ENCODE measurements at places on chromosomes 6 and 20.

DNA sequence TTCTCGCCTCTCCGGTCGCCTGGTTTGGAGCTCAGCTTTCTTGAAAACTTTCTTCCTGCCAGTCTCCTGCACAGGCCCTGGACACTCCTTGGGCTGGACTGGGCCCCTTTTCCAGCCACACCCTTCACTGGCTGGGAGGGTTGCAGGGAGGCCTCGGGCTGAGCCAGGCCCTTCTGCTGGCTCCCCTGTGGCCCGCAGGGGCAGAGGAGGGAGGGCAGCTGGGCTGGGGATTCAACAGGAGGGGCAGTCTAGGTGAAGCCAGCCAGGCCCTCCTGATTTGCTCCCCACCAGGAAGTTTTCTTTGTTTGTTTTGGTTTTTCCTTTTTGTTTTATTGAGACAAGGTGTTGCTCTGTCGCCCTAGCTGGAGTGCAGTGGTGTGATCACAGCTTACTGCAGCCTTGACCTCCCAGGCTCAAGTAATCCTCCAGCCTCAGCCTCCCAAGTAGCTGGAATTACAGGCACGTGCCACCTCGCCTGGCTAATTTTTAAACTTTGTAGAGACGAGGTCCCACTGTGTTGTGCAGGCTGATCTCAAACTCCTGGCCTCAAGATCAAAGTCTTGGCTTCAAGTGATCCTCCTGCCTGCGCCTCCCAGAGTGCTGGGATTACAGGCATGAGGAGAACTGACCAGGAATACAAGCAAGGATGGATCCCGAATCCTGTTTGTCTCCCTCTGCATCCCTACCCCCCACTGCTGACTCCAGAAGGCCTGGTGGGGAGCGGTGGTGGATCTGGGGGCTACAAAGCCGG is 23.5 kb upstream of the CDH22 start:
- no peak for DNase-seq

DNA sequence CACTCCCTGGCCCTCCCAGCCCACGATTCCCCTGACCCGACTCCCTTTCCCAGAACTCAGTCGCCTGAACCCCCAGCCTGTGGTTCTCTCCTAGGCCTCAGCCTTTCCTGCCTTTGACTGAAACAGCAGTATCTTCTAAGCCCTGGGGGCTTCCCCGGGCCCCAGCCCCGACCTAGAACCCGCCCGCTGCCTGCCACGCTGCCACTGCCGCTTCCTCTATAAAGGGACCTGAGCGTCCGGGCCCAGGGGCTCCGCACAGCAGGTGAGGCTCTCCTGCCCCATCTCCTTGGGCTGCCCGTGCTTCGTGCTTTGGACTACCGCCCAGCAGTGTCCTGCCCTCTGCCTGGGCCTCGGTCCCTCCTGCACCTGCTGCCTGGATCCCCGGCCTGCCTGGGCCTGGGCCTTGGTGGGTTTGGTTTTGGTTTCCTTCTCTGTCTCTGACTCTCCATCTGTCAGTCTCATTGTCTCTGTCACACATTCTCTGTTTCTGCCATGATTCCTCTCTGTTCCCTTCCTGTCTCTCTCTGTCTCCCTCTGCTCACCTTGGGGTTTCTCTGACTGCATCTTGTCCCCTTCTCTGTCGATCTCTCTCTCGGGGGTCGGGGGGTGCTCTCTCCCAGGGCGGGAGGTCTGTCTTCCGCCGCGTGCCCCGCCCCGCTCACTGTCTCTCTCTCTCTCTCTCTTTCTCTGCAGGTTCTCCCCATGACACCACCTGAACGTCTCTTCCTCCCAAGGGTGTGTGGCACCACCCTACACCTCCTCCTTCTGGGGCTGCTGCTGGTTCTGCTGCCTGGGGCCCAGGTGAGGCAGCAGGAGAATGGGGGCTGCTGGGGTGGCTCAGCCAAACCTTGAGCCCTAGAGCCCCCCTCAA is at the start of gene LTA:
TSS of gene LTA (plus strand) at position 249 of the 871 bp plus-strand sequence. CDS start at position 703, 454 bp downstream.
- peak; percentile 80 for DNase-seq

- no peak for DNase-seq
These were observed 115.2 kb upstream of the HMGCLL1 start for GRCh38 chr6:55694148-55694547.

GRCh38 chr6:42292004-42292740 is 74.5 kb upstream of the MRPS10 start:
- no peak for DNase-seq

DNA sequence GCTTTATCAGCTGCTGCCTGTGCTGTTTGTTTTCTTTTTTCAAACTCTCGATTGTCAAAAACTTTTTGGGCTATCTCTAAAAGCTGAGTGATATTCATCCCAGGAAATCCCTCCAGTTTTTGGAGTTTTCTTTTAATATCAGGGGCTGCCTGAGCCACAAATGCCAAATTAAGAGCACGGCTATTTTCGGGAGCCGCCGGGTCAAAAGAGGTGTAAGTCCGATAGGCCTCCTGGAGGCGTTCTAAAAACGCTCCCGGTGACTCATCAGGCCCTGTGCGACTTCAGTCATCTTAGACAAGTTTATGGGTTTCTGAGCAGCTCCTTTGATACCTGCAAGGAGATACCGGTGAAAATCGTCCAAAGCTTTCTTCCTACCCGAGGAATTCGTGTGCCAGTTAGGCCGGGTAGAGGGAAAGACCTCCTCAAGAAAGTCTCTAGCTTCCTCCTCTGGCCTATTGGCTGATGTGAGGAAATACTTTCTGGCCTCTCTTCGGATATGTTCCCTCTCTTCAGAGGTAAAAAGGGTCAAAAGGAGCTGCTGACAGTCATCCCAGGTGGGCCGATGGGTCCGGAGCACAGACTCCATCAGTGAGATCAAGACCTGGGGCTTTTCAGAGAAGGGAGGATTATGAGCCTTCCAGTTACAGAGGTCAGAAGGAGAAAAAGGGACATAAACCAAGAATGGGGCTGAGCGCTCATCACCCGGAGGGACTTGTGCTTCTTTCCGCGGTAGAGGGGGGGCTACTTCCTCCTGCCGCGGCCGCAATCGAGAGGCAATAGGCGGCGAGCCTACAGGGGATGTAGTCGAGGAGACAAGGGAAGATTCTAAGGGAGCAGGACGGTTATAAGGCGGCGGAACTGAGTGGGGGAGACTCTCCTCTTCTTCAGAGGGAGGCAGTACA is 151.1 kb downstream of the TRIM27 start:
- no peak for DNase-seq

DNA sequence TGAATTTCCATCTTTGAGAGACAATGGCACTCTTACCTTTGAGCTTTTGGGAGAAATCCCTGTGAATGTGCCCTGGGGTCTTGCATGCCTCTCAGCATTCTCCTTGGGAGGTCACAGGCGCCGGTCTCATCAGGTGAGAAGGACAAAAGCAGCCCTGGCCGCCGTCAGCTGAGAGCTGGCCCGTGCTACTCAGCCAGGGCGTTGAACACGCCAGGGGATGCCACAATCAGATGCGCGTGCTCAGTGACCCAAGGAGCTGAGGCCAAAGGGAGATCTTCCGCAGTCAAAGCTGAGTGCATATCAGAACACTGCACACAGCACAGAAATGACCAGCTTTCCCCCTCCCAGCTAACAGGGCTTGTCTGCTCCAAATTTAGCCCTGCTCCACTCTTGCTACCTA is 253.6 kb upstream of the NOX3 start:
- DNase-seq: no peak

DNA sequence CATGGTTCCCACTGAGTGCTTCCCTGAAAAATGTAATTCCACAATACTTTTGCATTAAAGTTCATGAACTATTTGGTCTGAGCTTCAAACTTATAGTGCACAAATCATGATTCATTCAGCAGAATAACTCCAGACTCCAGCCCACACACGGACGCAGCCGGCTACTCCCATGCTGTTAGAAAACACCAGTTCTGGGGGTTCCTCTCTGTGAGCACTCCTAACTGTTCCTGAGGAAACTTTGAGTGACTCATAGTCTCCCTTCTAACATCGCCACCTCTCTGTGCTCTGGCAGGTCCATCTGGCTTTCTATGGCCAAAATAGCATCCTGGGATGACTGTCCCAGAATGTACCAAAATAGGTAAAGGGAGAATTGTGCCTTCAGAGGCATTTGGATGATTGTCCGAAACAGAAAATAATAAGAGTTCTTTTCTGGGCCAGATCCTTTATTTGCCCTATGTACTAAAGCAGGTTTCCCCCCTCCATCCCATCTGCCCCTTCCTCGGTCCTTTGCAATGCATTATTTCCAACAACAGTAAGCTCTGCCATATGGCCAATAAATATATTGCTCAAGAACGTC is 32.3 kb upstream of the LY86 start:
- DNase-seq: no peak

- peak; percentile 53 for DNase-seq
These were observed 964 bp downstream of the RPL10A start for GRCh38 chr6:35468980-35469750.

GRCh38 chr6:101393251-101393828 is at the start of gene GRIK2:
TSS of gene GRIK2 (plus strand) at chr6:101393708.
- peak; percentile 31 for DNase-seq

- no peak for DNase-seq
These were observed 88.3 kb upstream of the TMEM30A start for GRCh38 chr6:75372884-75373283.

- no peak for DNase-seq
These were observed 508.0 kb downstream of the TBC1D32 start for GRCh38 chr6:120826253-120826652.

- no peak for DNase-seq
These were observed 68.2 kb upstream of the EYA2 start for GRCh38 chr20:46826343-46826984.

DNA sequence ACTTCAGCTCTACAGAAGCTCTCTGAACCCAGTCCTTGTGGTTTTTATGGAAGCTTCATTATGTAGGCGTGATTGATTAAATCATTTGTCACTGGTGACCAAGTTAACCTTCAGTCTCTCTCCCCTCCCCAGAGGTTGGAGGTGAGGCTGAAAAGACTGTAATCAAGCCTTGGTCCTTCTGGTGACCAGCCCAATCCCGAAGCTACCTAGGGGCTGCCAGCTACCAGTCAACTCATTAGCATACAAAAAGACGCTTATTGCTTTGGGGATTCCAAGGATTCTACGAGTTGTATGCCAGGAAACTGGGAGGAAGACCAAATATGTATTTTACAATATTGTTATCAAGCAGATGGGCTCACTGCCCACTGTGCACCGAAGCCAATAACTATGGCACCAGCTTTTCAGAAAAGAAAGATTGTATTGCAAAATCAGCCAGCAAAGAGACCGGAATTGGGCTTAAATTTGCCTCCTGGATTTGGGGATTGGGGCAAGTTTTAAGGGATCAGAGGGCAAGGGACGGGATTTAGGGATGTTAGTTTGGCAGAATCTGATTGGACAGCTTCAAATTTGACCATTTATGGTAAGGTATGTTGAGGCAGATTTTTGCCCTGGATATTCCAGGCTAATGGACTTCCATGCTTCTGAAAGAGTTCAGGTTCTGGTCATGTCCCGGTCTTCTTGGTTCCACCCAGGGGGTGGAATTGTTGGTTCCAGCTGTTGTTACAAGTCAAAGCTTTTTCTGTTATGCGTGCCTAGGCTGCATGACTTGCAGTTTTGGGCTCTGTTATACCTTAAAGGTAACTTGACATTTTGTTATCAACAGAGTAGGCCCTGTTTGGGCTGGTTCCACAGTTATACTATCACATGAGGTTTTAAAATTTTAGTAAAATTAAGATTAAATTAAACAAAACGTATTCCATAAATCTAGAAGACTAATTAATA is 167.4 kb downstream of the COL9A1 start:
- DNase-seq: no peak

- no peak for DNase-seq
These were observed 249.0 kb upstream of the OPRM1 start for GRCh38 chr6:153790048-153790447.

Measured in stimulated activated CD4-positive, alpha-beta T cell treated with anti-CD3 and anti-CD28 coated beads, Interleukin-2, amount 100 ng/mL, for 24 hours (primary cell).